ENCODE measurements at places on chromosomes 13 and 19.
A peak's percentile ranks its signal among the peaks of the same experiment; 100 is the strongest.

DNA sequence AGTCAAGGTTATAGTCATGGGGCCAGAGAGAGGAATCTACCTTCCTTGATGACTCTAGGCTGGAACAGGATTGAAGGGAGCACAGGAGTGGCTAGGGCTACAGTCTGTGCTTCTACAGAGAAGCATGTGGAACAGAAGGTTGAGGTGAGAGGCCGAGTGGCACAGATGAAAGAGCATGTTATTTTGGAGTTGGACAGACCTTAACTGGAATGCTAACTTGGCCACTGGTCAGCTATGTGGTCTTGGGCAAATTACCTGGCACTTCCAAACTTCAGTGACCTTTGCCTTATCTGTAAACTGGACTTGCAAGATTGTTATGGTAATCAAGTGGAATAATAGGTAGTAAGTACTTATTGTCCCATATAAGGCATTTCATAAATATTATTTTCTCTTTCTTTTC lies 252.7 kb downstream of the KCNRG start:
- no peak for DNase-seq

DNA sequence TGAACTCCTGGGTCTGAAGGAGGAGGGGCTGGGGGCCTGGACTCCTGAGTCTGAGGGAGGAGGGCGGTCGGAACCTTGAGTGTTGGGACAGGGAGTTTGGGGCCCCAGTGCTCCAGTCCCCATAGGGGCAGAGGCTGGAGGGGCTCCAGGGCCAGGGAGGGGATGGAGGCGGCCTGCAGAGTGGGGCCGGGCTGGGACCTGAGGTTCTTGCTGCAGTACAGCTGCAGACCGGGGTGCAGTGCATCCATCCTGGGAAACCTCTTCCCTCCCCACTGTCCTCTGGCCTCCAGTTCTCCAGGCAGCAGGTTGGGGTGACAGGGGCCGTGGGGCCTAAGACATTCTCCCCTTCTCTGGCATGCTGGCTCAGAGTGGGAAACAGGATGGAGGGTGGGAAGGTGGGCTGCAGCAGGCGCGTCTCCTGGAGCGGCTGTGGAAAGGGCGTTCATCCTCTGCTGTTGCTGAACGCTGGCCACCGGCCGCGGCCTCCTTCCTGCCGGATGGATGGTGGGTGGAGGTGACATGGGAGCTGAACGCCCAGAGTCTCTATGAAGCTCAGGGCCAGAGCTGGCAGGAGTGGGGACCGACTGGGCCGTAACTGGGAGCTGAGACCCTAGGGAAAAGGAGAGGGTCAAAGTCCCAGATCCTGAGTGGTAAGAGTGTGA lies 1.6 kb downstream of the BRSK1 start:
- no peak for DNase-seq

DNA sequence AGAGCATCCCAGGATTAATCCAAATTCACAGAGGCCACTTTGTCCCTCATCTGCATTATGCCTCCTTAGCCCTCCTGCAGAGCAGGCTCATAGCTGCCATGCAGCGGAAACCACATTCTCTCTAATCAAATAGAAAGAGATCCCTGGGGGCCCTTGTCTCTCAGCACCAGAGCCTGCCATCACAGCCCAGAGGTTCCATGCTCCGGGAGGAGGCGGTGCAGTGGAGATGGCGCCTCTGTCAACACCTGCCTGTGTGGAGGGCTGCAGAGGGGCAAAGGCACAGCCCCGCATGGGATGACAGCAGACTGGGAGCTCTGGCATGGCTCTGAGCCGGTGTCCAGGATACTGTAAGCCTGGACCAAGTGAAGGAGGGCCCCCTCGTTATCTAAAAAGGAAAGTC lies 111.3 kb downstream of the SLC7A1 start:
- DNase-seq = no peak

GRCh38 chr13:39051157-39051556 lies 12.9 kb downstream of the NHLRC3 start:
- DNase-seq = peak; percentile 48

DNA sequence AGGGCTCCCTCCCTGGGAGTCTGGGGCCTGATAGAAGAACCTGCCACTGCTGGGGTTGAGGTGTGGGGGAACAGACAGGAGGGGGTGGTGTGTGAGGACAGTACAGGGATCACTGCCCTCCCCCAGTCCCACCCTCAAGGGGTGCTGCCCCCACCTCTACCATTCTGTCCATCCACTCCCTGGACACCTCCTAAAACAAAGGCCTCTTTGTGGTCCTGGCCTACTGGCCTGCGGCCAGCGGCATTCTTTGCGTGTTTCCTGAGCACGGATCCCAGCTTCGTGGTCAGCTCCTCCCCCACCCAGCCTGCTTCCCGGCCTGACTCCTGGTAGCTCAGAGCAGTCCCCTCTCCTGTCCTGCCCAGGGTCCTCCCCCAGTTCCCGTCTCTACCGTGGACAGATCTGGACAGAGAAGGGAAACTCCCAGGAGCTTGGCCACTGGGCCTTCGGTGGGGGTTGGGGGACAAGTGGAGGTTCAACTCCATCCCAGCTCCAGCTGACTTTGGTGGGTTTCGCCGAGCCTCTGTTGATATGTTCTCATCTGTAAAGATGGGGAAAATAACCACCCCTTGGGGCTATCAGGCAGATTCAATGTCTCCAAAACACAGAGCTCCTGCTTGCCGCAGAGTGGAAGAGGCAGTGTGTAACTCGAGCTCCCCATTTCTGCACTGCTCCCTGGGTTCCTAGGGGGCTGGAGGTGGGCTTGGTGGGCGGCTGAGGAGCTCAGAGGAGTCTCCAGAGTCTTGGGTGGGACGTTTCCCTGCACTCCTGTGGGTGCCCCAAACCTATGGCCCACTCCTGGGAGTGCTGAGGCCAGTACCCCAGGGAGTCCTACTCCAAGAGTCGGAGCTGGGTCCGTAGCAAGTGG lies 48.7 kb downstream of the LYL1 start:
- no peak for DNase-seq

- DNase-seq = no peak
Measured at GRCh38 chr13:70792121-70792520, 683.9 kb upstream of the KLHL1 start.

DNA sequence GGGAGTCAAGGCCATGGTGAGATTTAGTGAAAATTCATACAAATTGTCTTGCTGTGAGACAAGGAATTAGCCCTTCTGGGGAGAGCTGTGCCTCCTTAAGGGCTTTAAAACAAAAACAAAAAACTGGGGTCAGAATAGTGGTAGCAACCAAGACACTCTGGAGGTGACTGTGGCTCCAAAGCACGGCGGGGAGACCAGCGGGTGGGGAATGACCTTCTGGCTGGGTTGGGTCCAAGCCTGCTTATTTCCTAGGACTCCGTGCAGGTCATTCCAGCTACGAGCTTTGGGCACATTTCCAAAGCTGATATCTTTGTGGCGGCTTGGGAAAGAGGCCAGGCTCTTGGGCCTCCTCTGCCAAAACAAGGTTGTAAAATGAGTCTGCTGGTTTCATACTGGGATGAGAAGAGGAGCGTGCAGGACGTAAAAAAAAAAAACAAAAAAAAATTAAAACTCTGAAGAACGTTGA lies 348.3 kb downstream of the UQCRFS1 start:
- DNase-seq = no peak

DNA sequence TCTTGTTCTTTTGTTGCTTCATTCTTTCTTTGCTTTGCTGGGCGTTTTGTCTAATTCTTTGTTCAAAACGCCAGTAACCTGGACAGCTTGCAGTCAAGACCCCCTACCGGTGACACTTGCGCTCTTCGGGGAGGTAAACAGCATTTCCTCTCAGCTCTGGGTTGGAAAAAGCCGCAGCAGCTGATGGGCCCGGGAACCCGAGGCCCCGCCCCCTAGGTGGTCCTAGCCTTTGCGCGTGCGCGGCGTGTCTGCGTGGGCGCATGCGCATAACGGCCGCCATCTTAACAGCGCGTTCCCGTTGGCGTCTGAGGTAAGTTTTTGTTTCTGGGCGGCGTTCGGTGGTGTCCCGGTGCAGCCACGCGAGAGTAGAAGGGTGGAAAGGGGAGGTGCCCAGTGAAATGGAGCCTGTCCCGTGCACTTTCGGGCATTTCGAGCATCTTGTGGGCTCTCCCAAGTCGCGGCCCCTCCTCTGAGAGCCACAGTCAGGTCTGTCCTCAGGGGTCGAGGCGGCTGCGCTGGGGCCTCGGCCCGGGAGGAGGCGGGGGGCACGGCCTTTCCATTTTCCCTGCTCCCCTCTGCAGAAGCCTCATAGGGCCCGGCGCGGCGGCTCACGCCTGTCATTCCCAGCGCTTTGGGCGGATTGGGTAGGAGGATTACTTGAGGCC lies at the start of gene ZNF559:
TSS of gene ZNF559 (plus strand) at position 261 of the 665 bp plus-strand sequence. CDS start 14,371 bp downstream, outside the sequence.
- peak; percentile 96 for DNase-seq

DNA sequence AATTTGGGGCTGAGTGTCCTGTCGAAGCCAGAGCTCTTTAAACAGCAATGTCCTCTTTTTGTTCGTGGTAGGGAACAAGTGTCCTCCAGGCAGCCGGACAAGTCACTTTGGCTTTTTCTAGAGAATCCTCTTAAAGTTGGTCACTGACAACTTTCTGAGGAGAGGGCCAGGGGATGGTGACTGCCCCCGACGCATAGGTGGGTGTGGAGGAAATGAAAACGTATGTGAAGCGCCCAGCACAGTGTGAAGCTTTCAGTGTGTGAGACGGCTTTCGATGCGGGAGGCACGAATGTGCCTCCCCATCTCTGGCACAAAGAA lies 45.8 kb upstream of the ZNF536 start:
- no peak for DNase-seq

DNA sequence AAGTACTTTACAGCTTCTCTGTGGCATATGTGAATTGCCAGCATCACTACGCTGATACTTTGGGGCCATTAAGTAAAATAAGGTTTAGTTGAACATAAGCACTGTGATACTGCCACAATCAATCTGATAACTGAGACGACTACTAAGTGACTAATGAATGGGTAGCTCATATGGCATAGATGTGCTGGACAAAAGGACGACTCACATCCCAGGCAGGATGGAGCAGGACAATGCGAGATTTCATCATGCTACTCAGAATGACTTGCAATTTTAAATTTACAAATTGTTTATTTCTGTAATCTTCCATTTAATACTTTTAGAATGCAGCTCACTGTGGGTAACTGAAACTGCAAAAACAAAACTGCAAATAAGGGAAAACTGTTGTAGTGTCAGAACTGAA lies 13.6 kb downstream of the CCDC122 start:
- DNase-seq = no peak

- no peak for DNase-seq
Measured at GRCh38 chr13:90103099-90103784, 1244.2 kb upstream of the MIR17HG start.

DNA sequence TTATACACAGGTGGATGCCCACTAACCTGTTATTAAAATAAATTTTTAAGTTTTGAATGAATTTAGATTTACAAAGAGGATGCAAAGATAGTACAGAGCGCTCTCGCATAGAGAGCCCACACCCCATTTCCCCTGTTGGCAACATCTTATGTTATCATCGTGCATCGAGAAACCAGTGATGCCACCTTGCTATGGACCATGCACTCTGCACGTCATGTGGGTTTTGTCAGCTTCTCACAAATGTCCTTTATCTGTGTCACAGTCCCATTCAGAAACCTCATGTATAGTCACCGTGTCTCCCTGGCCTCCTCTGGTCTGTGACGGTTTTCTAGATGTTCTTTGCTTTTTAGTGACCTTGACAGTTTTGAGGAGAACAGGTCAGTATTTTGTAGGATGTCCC lies 60.0 kb downstream of the ING1 start:
- DNase-seq = no peak

- DNase-seq = no peak
Measured at GRCh38 chr13:30377312-30377685, 45.0 kb upstream of the UBE2L5 start.

GRCh38 chr13:44651209-44651608 lies 75.1 kb upstream of the TSC22D1 start:
- no peak for DNase-seq
